Naive thymus-derived CD4-positive, alpha-beta T cell (primary cell): ENCODE measurements at places on chromosomes 13 and 19. TPM values are rescaled to one million over a fixed set of nuclear protein-coding genes. Genes with fewer than 3 reads are reported as not detected.
A peak's percentile ranks its signal among the peaks of the same experiment; 100 is the strongest.

Gene ZNF135
- polyA plus RNA-seq: 3.3 TPM

Gene NOVA2
- polyA plus RNA-seq: not detected

Gene MBD3L3
- polyA plus RNA-seq: not detected

DNA sequence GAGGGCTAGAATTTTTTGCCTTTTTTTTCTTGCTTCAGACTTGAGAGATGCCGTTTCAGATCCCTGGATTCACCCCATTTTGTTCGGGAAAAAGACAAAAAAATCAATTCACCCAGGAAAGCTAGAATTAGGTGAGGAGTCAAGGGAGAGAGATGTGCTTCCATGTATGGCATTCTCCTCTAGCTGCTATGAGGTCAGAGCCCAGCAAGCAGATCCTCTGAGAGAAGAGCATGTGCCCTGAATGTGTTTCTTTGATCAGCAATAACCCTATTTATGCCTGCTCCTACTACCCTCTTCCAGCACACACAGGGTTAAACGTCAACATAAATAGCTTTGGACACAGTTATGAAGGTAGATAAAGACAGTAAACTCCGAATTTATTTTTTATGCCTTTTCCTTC lies 53.6 kb downstream of the NDFIP2 start:
- no peak for DNase-seq

DNA sequence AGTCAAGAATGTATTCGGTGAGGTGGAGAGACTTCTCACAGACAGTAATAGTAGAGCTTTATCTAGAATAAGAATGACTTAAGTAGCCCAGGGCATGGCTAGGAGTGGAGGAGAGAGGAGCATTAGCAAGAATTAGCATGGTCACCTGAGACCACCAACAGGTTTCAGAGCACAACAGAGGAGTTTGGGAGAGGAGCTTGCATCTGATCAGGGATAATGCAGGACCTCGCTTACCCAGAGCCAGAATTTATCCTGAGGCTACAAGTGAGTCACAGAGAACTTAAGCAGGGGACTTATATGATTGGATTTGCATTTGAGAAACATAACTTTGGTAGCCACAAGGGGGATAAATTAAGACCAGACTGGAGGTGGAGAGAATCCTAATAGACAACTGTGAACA lies 102.1 kb upstream of the FNDC3A start:
- no peak for DNase-seq

Gene LHB
- polyA plus RNA-seq: not detected

DNA sequence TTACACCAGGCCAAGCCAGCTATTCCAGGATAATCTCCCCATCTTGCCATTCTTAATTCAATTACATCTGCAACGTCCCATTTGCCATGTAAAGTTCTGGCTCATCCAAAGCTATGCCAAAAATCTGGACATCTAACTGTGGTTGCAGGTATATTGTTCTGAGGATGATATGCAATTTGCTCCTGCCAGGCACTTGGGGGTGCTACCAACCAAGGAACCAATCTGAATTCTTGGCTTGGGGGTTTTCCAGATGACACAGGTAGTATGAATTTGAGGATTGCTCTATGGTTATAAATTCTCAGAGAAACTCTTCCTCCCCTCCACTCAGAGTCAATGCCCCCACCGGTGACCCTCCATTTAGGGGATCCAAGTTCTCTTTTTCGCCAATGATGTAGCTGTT lies 33.0 kb downstream of the CRYL1 start:
- peak; percentile 41 for DNase-seq

Gene AP1M2
- not detected for polyA plus RNA-seq
